NCI-H146 (cell line): ENCODE measurements at places on chromosomes 1 and 21.

DNA sequence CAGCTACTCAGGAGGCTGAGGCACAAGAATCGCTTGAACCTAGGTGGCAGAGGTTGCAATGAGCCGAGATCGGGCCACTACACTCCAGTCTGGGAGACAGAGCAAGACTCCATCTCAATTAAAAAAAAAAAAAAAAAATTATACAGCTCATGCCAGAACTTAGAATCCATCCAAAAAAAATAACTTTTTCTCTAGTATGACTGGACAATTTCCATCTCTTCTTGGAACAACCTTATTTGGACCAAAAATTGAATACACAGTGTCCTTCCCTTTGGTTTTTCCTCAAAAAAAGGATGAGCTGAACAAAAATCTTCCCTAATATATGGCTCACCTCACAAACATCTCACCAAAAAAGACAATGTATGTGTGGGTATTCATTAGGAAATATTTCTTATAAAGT, 73.7 kb downstream of the TOR3A start:
- DNase-seq, result no peak

DNA sequence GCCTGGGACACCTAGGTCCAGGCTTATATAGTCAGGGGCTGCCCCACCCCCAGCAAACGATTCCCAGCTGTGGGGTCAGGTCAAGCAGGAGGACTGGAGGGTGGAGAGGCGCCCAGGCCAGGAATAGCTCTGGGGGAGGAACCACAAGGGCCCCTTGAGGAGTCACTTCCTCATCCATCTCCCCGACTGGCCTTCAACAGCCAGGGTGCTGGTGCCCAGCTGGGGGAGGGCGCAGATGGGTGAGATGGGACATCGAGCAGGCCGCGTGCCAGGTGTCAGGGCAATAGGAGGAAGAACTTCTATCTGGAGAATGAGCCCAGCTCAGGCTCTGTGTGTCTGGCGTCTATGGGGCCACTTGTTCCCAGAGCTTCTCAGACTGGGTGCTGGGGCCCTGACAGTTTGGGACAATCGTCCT, 208 bp upstream of the MYBPH start:
- DNase-seq, result no peak

DNA sequence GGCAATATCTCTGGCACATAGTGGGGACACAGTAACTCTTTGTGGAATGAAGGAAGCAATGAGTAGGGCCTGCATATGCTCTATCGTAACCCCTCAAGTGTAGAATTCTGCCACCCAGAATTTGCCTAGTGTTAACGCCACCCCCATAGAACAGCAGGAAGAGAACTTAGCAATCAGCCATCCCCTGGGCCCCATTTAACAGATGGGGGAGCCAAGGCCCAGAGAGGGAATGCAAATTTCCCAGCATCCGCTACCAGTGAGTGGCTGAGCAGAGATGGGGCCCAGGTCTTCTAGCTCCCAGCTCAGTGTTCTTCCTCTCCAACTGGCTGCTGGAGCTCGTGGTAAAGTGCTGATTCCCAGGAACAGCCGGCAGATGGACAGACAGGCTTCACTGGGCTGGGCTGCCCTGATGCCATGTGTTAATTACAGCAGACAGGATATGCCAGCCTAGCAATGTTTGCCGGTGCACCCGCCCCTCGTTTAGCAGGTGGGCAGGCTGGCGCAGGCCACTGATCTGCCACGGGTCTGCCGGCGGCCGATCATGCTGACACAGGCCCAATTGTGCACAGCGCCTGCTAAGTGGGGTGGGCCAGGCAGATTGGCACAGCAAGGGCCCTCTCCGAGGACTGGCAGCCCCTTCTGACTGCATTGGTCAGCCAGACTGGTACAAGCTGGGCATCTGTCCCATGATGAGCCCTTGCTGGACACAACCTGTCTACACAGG, 171.9 kb downstream of the IGSF21 start:
- no peak for DNase-seq

DNA sequence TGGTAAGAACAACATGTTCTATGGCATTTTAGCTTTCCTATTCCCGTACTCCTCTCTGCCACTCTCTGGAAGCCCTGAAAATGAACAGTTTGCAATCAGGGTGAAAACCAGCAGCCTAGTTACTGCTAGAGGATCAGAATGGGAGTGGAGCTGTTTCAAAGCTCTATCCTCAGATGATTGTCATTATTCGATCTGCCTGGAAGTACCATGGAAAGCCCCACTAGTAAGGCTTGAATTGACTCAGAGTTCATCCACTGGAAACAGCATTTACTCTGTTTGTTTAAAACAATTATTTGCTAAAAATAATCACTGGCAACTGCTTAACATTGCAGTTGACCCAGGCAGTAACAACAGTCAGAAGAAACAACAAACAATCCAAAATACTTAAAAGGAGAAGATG, 91.2 kb downstream of the USH2A start:
- no peak for DNase-seq

DNA sequence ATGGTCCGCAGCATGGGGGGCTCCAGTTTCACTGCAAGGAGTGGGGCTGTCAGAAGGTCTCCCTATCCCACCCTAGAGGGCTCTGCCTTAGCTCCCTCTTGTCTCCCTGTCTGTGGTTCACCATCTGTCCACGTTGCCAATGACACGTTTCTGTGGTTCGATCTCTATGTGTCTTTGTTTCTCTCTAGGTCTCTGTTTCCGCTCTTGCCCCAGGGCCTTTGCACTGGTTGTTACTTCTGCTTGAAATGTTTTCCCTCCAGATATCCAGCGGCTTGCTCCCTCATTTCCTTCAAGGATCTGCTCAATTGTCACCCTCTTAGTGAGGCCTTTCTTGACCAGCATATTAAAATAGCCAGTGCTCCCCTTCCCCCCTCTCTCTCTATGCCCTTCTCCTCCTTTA, 8.5 kb upstream of the MRPS15 start:
- no peak for DNase-seq

DNA sequence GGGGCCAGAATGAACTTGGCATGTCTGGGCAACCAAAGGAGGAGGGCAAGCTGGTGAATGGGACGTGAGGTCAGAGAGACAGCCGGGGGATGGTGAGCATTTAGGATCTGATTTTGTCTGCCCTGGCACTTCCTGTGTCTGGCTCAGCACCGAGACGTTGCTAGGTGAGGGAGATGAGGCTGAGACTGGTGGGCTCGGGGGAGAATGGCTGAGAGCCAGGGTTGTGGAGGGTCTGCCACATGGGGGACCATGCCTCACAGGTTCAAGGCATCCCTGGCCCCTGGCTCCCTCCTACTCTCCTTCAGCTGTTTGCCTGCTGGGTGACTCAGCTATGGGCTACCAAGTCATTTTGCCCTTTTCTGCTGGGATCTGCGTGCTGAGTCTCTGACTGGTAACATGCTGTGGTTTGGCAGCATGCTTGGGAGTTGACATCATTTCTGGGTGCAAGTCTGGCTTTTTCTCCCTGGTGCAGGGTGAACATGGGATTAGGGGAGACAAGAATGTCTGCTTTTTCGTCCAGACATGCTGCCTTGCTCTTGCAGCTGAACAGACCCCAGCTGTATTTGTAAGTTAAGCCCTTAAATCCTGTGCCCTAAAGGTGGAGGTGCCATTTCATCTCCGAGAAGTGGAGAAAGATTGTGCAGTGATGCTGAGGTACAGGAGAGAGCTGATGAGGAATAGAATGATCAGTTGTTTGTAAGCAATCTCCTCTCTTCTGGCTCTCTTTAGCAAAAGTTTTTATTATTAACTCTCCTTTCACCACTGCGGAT, 17.6 kb downstream of the GALNT2 start:
- DNase-seq, result no peak

- no peak for DNase-seq
These were observed 92.7 kb upstream of the LRRC7 start for GRCh38 chr1:69475021-69475420.

DNA sequence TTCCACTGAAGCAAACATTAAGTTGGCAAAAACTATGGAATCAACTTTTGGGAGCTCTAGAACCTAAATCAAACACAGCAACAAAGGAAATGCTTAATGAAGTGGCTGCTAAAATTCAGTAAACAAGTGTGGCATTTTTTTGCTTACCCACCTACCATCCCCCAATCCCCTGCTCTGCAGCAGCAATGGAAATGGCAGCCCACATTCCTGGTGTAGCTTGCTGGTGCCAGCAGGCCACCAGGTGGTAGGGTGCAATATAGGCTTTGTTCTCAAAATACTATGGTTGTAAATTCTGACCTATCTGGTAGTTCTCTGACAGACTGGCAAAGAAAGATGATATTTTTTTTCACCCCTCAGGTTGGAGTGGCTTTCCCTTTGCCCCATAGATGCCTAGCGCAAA, 42.8 kb downstream of the SHCBP1L start:
- DNase-seq, result peak; percentile 3
